SJCRH30 (cell line): ENCODE measurements at places on chromosomes 7 and 10. TPM values are rescaled to one million over a fixed set of nuclear protein-coding genes. Genes with fewer than 3 reads are reported as not detected.

DNA sequence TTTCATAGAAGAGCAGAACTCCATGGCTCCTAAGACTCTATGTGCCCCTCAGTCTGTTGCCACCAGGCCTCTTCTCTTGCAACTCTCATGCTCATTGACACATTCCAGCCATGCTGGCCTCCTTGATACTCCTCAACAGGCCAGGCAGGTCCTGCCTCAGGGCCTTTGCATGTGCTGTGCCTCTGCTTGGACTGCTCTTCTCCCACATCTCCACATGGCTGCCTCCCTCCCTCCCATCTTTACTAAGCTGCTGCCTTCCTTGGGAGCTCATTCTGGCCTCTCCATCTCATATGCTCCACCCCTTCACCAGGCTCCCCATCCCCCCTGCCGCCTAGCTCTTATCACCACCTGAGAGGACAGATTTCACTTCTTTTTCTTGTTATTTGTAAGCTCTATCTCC is 103.8 kb upstream of the GPR26 start:
- no peak for DNase-seq

Gene HTRA1
- 1.0 and 1.5 TPM in 2 replicates for total RNA-seq

GRCh38 chr7:43585562-43585961 is 2.7 kb downstream of the STK17A start:
- no peak for DNase-seq

DNA sequence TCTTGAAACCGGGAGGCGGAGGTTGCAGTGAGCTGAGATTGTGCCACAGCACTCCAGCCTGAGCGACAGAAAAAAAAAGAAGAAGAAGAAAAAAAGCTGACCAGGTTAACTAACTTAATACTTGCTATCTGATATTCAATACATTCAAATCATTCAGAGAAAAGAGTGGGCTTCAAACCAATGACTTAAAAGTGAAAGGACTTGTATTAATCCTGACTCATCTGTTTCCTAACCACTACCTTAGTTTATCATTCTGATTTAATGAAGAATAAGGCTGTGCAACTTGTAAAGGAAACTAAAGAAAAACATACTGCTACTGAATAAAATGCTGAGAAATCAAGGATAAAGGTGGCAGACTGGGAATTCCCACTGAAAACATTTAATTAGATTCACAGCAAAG is 128.4 kb downstream of the NRBF2 start:
- DNase-seq, result no peak

Gene AQP1
- total RNA-seq, result 29.4 and 31.4 TPM in 2 replicates

Gene RARRES2
- total RNA-seq, result 68.1 and 89.7 TPM in 2 replicates

DNA sequence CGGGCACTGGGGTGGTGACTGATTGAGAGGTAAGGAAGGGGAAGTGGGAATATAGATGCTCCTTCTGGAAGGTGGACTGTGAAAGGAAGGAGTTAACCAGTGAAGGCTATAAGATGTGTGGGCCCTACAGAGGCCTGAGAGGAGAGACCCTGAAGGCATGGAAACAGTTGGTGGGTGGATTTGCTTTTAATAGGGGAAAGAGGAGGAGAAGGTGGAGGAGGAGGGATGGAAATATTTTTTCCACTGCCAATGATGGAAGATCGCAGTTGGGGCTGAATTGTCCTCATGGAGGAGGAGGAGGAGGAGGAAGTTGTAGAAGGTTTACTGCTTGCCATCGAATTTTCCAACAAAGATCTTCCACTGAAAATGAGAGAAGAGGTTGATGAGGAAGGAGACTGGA is 80.3 kb downstream of the KIAA1217 start:
- DNase-seq, result no peak
